ENCODE measurements at places on chromosomes 7 and 10. TPM values are rescaled to one million over a fixed set of nuclear protein-coding genes. Genes with fewer than 3 reads are reported as not detected.
A peak's percentile ranks its signal among the peaks of the same experiment; 100 is the strongest.

DNA sequence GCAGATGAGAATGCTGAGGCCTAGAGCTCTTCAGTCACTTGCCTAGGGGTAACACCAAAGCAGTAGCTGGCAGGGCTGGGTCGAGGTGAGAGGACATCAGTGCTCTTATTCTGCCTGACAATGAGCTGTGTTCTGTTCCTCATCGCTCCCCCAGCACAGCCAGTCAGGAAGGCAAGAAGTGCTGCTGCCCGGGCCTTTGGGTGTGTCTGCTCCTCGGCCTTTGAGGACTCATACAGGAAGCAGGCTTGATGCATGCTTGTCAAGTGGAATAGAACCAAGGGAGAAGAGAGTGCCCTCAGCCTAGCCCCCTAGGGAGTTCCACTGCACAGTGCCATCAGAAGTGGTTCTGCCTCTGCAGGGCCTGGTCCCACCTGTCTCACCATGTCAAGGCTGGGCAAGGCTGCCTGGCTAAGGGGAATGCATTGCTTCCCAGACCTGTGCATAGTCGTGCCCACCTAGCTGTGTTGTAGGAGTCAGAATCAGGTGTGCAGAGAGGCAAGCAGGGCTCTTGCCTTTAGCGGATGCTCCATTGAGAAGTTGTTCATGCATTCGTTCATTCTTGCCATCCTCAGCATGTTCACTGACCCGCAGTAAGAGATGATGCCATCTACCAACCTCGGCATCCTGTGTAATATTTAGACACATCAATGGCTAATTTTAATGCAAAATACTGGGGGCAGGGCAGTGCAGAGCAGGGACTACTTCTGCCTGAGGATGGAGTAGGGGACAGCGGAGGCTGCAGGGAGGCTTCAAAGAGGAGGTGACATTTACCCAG lies 156.6 kb downstream of the RPS24 start:
- H3K36me3 ChIP-seq: no peaks in the 10 kb centered on the region
- H3K27me3 ChIP-seq: no peaks in the 10 kb centered on the region
- H3K27ac ChIP-seq: no peak overlapping the region
- no peak overlapping the region for H3K4me3 ChIP-seq

DNA sequence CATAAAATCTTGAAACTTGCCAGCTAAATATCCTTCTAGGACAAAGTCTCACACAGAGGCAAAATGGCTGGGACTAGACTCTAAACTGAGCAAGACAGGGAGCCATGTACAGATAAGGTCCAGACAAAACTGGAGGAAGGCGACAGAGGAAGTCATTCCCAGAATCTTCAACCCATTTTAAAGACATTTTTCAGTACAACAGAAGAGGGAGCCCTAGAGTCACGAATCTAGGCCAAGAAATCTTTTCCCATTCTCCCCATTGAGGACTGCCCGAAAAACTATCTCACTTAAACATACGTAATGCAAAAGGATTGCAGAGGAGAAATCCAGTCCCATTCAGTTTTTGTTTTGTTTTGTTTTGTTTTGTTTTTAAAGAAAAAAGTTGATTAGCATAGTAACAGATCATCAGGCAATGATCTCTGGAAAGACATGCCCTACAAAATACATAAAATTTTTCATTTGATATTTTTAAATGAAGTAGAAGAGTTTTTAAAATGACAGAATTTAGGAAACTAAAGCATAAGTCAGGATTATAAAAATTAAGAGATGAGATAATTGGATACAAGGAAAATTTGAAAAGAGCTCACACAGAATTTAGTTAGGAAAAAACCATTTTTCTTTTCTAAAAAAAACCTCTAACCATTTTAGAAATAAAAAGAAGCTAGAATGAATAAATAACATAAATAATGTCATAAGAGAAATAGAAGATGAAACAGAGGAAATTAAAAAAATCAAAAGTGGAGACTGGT lies 16.9 kb upstream of the PRF1 start:
- H3K36me3 ChIP-seq: no peaks in the 10 kb centered on the region
- no peak overlapping the region for H3K4me3 ChIP-seq
- no peaks in the 10 kb centered on the region for H3K27me3 ChIP-seq
- no peak overlapping the region for H3K27ac ChIP-seq
- DNase-seq: no peak
- no peaks in the 10 kb centered on the region for H3K4me1 ChIP-seq

TSPAN15 gene
- total RNA-seq: 47.3 TPM

- no peak overlapping the region for H3K4me3 ChIP-seq
- no peaks in the 10 kb centered on the region for H3K27me3 ChIP-seq
- H3K4me1 ChIP-seq: peaks cover 82% of the 10 kb centered on the region
- H3K36me3 ChIP-seq: peaks cover 54% of the 10 kb centered on the region
Observed at GRCh38 chr7:130897515-130898419, 163.8 kb upstream of the KLF14 start.

DNA sequence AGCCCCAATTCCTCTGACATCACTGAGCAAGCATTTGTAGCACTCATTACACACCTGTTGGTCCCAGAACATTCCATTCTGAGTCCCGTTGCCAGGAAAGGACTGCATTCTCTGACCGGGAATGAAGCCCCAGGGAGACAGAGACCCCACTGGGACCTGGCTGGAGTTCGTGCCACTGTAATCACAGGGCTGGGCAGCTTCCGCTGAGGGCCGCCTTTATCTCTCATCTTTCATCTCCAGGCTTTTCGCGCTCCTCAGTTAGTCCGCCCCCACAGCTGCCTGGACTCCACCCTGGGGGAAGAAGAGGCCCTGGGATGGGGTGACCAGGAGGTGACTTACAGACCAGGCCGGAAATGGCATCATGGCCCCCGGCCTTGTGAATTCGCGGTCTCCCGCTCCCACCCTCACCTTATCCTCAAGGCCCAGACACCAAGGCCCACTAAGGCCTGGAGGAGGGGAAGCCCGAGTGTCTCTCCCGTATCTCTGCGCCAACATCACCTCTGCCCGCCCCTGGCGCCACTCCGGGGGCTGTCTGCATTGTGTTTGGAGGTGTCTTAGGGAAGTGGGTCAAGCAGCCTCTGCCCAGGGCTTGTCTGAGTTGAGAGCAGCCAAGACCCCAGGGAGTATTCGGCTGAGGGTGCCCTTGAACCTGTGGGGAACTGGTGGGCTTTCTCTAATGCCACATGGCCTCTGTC lies 75.4 kb downstream of the PROSER2 start:
- H3K4me1 ChIP-seq: peaks cover 3% of the 10 kb centered on the region
- no peaks in the 10 kb centered on the region for H3K36me3 ChIP-seq
- DNase-seq: peak; percentile 90
- H3K27me3 ChIP-seq: no peaks in the 10 kb centered on the region
- H3K4me3 ChIP-seq: no peak overlapping the region

DNA sequence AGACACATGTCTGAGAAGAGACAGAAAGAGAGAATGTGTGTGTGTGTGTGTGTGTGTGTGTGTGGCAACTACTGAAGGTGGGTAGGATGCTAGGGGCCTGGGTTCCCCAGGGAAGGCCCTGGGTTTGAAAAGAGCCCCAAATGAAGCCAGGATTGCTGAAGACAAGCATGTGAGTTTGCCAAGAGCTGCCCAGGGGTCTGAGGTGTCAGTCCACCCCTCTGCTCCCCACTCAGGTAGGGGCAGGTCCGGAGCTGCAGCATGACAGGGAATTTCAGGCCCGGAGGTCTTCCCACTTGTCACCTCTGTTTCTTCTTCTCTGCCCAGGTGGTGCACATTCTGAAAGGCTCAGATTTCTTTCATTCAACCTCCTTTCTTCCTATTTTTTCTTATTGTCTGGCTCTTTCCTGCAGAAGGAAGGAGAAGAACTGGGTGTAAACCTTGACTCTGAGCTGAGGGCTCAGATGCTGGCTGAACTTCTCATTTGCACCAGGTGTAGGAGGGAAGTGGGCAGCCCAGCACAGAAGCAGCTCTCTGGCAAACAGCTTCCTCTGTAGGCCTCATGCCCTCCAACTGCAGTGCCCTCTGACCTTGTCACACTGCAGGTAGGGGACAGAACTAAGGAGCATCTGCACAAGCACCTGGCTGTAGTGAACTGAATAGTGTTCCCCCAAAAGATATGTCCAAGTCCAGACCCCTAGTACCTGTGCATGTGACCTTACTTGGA lies 79.6 kb upstream of the LRRC4 start:
- H3K36me3 ChIP-seq: no peaks in the 10 kb centered on the region
- peak; percentile 23 for DNase-seq
- H3K4me1 ChIP-seq: peaks cover 12% of the 10 kb centered on the region
- H3K27me3 ChIP-seq: peaks cover 4% of the 10 kb centered on the region

GRCh38 chr7:150753826-150754603 lies 16.8 kb downstream of the GIMAP5 start:
- H3K4me1 ChIP-seq: peaks cover 11% of the 10 kb centered on the region
- H3K27ac ChIP-seq: no peak overlapping the region
- H3K27me3 ChIP-seq: no peaks in the 10 kb centered on the region
- no peaks in the 10 kb centered on the region for H3K36me3 ChIP-seq

TRIM74 gene
- not detected for total RNA-seq

DNAH11 gene
- 3.4 TPM for total RNA-seq

- H3K4me1 ChIP-seq: no peaks in the 10 kb centered on the region
- no peaks in the 10 kb centered on the region for H3K36me3 ChIP-seq
- H3K27ac ChIP-seq: no peak overlapping the region
- no peak overlapping the region for H3K4me3 ChIP-seq
- DNase-seq: no peak
Observed at GRCh38 chr7:92282221-92282814, 36.5 kb downstream of the ANKIB1 start.

GRCh38 chr10:68010426-68010940 lies 64.6 kb downstream of the HERC4 start:
- no peaks in the 10 kb centered on the region for H3K27me3 ChIP-seq
- H3K4me3 ChIP-seq: no peak overlapping the region
- DNase-seq: no peak
- peaks cover 60% of the 10 kb centered on the region for H3K36me3 ChIP-seq
- H3K27ac ChIP-seq: no peak overlapping the region

GRCh38 chr7:22726345-22726906 lies 574 bp upstream of the IL6 start:
- H3K27me3 ChIP-seq: no peaks in the 10 kb centered on the region
- H3K27ac ChIP-seq: peak overlapping the region; percentile 81
- H3K4me3 ChIP-seq: peak overlapping the region; percentile 51
- peak; percentile 72 for DNase-seq
- no peaks in the 10 kb centered on the region for H3K36me3 ChIP-seq
- peaks cover 41% of the 10 kb centered on the region for H3K4me1 ChIP-seq

DNA sequence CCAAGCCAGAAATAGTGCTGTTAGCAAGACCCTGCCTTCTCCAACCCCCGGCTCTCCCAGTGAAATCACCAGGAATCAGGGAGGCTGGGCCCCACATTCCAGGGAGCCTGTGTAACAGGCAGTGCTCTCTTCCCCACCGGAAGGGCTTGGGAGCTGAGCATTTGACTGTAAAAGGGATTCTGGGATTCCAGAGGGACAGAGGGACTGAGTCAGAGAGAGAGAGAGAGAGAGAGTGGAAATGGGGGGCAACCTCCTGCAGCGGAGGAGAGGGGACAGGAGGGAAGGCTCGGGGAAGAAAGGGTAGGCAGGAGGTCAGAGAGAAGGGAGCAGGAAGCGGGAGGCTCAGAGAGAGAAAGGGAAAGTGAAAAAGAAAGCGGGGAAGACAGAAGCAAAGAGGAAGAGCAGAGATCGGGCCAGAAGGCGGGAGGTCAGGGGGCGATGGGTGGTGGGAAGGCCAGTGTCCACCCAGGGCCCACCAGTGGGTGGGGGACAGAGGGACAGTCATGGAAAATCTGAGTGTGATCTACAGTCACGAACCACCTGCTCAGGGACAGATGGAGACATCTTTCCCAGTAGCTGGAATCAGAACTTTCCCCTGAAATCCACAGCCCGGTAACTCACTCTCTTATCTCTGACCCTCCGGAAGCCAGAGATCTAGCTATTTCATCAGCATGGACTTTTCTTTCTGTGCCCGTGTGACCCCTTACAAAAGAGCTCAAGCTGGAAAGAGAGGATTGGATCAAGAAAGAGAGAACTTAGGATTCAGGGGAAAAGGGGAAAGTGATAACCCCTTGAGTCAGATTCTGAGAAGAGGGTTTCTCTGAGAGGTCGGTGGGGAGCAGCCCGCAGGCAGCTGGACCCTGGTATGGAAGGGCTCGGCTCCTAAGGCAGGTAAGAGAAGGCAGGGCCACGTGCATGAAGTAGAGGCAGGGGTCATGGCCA lies 4.6 kb upstream of the SERPINE1 start:
- peak overlapping the region; percentile 83 for H3K27ac ChIP-seq
- peaks cover 4% of the 10 kb centered on the region for H3K27me3 ChIP-seq
- H3K4me3 ChIP-seq: peak overlapping the region; percentile 33
- peak; percentile 65 for DNase-seq
- H3K36me3 ChIP-seq: no peaks in the 10 kb centered on the region
- H3K4me1 ChIP-seq: peaks cover 49% of the 10 kb centered on the region

- no peaks in the 10 kb centered on the region for H3K27me3 ChIP-seq
- no peak for DNase-seq
- no peak overlapping the region for H3K27ac ChIP-seq
Observed at GRCh38 chr10:103842605-103843004, 12.8 kb downstream of the SH3PXD2A start.

MMP21 gene
- total RNA-seq: not detected

DNA sequence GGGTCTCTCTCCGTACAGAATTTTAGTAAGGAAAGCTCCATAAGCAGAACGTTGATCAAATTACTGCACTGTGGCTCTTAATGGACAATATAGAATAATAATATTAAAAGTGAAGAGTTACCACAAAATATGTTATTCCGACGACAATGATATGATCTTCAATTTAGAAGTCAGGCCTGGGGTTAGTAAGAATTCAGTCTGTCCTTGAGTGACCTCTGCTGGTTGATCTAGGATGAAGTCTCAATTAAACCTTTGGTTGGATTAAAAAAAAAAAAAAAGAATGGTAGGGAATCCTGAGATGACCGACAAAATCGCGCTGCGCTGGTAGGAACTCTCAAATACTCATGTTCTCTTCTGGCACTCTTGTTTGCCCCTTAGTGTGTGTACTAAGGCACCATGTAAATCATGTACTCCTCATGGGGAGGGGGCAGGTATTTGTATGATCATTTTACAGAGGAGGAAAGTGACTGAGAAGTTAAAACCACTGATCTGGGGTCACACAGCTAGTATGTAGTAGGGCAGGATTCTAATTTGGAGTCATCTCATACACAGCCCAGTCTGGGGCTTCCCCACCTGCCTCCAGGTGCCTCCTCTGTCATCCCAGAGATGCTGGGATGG lies 161.3 kb upstream of the NPVF start:
- no peaks in the 10 kb centered on the region for H3K4me1 ChIP-seq
- no peaks in the 10 kb centered on the region for H3K36me3 ChIP-seq
- H3K4me3 ChIP-seq: no peak overlapping the region
- no peaks in the 10 kb centered on the region for H3K27me3 ChIP-seq
- H3K27ac ChIP-seq: no peak overlapping the region
- DNase-seq: no peak

CARD11 gene
- 5.8 TPM for total RNA-seq

DNA sequence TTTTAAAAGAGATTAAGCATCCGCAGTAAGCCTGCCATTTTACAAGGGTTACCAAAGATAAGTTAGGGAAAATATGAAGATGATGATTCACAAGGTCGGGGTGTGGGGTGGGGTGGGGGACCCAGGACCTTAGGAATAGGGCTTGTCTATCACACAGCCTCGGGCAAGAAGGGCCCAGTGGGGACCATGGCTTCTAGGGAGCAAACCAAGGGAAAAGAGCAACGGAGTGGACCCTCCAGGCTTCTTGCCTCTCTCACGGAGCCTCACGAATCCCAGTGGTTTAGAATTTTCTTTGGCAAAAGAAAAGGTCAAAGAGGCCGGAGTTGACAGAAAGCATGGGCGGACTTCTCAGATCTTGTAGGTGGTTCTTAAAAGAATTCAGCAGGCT lies 1.3 kb downstream of the PRKCQ start:
- H3K36me3 ChIP-seq: no peaks in the 10 kb centered on the region
- H3K4me1 ChIP-seq: no peaks in the 10 kb centered on the region
- no peak for DNase-seq
- H3K4me3 ChIP-seq: peak overlapping the region; percentile 67
- H3K27me3 ChIP-seq: peaks cover 26% of the 10 kb centered on the region

- H3K27me3 ChIP-seq: no peaks in the 10 kb centered on the region
- peaks cover 23% of the 10 kb centered on the region for H3K36me3 ChIP-seq
- no peak overlapping the region for H3K4me3 ChIP-seq
- H3K4me1 ChIP-seq: peaks cover 13% of the 10 kb centered on the region
- DNase-seq: no peak
Observed at GRCh38 chr10:119439922-119440321, 102.6 kb downstream of the RGS10 start.

All from upper lobe of right lung (tissue), 1 donor.